Cortex of kidney (tissue), 1 donor: ENCODE measurements at places on chromosomes 11 and 22.

- DNase-seq, result no peak
These were observed 20.1 kb upstream of the MRGPRX2 start for GRCh38 chr11:19080579-19080993.

GRCh38 chr22:50548040-50548920 is 2.6 kb downstream of the KLHDC7B start:
- DNase-seq, result no peak

DNA sequence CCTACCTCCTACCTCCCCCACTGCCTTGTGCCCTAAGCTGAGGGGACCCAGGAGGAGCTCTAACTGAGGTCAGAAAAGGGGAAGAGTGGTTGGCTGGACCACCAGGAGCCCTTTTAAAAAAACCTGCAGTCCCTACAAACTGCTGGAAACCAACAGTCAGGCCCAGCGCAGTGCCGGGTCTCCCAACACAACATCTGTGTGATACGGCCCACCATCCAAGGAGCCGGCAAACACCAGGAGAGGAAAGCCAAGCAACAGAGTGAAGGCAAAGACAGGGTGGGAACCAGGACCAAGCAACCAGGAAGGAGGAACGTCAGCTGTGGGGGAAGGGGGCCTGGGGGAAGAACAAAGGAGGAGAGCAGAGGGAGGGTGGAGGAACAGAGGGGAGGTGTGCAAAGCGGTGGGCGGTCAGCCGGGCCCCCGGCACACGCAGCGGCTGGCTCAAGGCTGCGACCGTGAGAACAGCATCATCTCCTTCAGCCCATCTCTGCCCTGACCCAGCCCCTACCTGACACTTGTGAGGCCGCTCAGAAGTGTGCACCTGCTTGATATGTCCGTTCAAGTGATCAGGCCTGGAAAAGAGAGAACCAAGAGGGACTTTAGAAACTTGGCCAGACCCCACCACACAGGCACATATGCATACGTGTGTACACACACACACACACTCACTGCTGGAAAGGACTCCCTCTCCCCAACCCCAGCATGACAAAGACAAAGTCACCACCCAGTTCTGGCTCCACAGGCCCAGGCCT is 3.6 kb downstream of the PATZ1 start:
- DNase-seq, result no peak

DNA sequence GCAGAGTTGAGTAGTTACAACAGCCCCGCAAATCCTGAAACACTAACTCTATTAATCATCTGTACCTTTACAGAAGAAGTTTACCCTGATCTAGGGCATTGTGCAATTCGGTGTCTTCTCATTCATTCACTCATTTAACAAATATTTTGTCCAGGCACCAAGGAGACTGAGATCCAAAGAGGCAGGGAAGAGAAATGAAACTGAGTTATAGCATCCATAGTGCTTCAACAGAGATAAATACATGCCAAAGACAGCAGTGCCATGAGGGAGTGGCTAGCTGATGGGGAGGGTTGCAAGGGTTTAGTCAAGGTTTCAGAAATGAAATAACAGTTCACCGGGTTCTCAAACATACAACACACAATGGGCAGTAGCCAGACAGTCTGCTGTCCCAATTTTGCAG is 40.2 kb upstream of the MTNR1B start:
- no peak for DNase-seq

DNA sequence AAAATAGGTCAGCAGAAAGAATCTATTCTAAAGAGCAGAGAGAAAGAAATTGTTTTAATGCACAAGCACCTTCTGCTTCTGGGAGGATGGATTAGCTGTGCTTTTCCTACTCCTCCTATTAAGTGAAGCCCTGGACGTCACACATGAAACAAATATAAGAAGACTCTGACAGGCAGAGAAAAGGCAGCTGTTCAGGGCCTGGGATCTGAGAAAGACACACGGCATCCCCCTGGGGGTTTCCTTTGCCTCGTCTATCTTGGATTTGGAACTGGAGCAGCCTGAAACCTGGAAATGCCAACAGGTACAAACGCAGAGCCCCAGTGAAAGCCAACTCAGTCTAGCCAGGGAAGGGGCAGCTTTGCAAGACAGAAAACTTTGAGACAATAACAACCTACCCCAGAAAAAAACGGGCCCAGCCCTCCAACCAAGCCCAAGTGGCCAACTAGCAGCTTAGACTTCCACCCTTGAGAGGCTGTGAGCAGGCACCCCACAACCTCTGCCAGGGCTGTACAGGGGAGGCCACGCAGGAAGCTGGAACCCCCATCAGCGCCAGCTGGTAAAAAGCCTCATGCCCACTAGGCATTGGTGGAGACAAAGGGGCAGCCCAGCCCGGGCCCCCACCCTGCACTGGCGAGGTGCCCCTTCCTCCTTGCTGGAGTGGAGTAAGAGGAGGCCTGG is 7.3 kb downstream of the CERK start:
- DNase-seq, result no peak

DNA sequence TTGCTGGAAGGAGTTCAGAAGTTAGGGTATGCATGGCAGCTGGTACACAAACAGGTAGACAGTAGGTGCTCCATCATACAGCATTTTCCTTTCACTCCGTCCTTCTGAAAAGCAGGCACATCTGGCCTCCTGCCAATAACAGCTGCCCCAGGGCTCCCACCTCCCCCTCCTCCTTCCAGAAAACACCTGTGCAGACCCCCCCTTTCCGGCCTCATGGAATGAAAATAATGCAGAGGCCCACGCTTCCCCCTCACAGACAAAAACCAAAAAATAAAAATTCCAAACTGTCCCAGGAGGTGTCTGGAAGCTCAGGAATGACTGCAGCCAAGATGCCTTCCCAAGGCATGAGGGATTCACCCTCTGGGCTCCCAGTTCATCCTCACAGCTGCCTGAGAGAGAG is 185.5 kb downstream of the MN1 start:
- no peak for DNase-seq

- no peak for DNase-seq
These were observed 124.0 kb downstream of the ME3 start for GRCh38 chr11:86548271-86548917.

DNA sequence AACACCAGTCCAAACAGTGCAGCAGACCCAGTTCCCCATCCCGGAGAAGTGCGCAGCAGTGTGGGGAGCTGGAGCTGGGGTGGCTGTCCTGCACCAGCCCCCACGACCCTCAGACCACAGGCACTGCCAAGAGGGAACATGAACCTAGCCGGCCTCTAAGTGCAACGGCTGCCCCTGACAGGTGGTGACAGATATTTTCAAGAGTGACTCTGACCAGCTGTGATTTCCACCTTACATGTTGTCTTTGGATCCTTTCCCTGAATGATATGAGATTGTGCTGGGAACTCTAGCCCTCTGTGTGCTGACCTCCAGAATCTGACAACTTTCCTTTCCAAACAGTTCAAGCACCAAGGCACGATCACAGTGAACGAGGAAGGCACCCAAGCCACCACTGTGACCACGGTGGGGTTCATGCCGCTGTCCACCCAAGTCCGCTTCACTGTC is 12.6 kb downstream of the SERPIND1 start:
- DNase-seq, result no peak

GRCh38 chr11:50074161-50074560 is 41.5 kb downstream of the OR4C45 start:
- no peak for DNase-seq

DNA sequence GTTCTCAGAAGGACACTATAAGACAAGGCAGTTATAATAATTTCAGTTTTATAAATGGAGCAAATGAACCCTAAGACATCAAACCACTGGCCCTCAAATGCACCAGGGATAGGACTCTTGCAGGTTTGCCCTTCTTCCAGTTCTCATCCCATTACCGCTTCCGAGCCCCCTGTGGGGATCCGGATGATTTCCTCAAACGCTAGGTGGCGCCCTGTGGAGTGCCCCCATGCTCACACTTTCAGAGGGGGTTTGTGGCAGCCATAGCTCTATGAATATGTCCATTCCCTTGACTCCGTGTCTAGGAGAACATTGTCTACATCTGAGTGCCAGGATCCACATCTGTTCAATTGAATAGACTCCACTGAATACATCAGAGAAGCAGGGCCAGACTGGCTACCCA is 816.3 kb downstream of the NTM start:
- DNase-seq, result no peak

- DNase-seq, result no peak
These were observed 25.5 kb upstream of the DGKZ start for GRCh38 chr11:46321757-46322156.

GRCh38 chr22:48528221-48528915 is 1299.3 kb downstream of the BRD1 start:
- DNase-seq, result no peak

- DNase-seq, result no peak
These were observed 15.1 kb upstream of the AIFM3 start for GRCh38 chr22:20951932-20952380.

GRCh38 chr11:36469063-36469462 is 41.0 kb downstream of the TRAF6 start:
- DNase-seq, result no peak

DNA sequence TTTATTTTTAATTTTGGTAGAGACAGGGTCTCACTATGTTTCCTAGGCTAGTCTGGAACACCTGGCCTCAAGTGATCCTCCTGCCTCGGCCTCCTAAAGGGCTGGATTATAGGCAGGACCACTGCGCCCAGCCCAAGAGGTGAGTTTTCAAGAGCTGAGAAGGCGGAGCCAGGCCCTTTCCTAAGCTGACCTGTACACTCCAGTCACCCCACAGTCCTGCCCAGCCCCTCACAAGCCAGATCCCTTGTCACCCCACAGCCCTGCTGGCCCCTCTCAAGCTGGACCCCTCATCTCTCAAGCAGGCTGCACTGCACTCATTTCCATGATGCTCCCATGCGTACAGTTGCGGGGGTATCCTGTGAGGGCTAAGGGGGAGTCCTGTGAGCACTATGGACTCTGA is 2.9 kb downstream of the DENND6B start:
- DNase-seq, result no peak

DNA sequence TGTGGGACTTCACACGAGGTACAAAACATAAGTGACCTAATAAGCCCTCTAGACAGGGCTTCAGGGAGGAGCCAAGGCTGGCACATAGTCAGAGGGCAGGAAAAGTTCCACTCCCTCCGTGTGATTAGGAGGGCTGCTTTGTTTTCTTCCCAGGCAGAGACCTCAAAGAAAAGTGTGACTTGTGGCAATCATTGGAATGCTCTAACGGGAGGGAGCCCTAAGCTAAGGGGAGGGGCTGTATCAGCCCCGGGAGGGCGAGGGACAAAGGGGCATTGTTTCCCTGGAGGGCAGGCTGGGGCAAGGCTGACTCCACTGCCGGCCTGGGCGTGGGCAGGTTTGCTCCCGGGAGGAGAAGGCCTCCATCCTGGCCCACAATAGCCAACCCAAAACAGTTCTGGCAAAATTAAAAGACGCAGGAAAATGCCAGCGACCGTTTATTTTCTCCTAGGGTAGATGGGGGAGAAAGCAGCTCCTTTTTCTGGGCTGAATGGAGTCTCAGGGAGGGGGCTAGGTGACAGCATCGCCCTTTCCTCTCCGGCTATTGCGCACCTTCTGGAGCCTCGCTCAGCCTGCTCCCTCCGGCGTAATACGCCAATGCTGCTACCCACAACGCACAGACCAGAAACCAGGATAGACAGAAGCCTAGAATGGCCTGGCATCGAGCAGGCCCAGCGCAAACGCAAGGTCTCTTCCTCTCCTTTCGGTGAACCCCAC is 60.2 kb downstream of the ENDOD1 start:
- no peak for DNase-seq

DNA sequence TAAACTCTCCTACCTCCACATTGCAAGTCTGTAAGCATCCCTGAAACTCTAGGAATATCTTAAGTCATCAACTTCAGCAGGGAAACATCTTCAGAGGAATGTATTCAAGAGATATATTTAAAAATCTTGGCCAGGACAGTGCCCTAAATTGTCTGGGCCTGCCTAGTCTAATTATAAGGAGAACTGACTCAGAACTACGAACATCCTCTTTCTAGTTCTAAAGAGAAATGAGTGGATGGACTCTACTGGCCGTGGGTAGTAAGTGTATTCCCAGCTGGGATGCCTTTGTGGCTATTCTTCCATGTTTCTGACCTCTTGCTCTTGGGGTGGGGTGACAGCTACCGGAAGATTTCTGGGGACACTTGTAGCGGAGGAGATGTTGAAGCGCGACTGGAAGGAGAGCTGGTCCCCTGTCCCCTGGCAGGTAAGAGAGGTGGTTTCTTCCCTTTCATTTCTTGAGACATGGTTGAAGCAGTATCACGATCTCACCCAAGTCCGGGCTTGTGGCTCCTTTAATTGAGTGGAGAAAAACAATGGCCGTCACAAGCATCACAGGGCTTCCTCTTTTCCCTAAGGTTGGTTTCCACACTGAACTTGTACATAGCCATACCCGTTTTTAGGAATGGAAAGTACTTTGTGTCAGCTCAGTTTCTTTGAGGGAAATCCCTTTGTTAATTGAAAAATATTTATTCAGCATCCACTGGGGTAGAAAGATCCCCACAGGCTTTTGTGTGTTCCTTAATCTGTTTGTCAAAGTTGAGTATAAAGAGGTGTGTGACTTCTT is 97.7 kb upstream of the SORL1-AS1 start:
- no peak for DNase-seq

GRCh38 chr11:13120691-13121090 is 111.6 kb downstream of the RASSF10 start:
- DNase-seq, result no peak

- no peak for DNase-seq
These were observed 3.7 kb downstream of the PDGFB start for GRCh38 chr22:39240831-39241793.

- DNase-seq, result no peak
These were observed 123.6 kb upstream of the TENM4 start for GRCh38 chr11:79564288-79564925.

GRCh38 chr11:60992842-60993409 is 21.4 kb downstream of the CD6 start:
- DNase-seq, result no peak

DNA sequence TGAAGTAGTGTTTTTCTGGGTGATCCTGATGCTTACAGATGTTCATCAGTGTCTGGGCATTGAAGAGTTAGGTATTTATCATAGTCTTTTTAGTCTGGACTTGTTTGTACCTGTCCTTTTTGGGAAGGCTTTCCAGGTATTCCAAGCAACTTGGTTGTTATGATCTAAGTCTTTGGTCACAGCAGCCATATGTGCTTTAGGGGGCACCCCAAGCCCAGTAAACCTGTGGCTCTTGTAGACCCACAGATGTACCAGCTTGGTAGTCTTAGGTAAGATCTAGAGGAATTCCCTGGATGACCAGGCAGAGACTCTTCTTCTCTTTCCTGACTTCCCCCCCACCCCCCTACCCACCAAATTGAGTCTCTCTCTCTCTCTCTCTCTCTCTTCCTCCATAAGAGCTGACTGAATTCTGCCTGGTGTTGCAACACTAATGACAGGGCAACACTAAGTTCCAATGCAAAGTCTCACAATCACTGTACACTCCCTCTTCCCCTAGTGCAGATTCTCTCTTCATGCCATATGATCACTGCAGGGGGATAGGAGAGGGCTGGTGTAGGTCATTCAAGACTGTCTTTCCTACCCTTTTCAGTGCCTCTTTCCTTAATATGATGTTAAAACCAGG is 24.5 kb upstream of the MMP8 start:
- no peak for DNase-seq

GRCh38 chr11:86463120-86463519 is 88.4 kb downstream of the CCDC81 start:
- no peak for DNase-seq

- DNase-seq, result no peak
These were observed 90.3 kb downstream of the C11orf87 start for GRCh38 chr11:109512249-109512648.
